ENCODE measurements at places on chromosomes 16 and 17.
A peak's percentile ranks its signal among the peaks of the same experiment; 100 is the strongest.

DNA sequence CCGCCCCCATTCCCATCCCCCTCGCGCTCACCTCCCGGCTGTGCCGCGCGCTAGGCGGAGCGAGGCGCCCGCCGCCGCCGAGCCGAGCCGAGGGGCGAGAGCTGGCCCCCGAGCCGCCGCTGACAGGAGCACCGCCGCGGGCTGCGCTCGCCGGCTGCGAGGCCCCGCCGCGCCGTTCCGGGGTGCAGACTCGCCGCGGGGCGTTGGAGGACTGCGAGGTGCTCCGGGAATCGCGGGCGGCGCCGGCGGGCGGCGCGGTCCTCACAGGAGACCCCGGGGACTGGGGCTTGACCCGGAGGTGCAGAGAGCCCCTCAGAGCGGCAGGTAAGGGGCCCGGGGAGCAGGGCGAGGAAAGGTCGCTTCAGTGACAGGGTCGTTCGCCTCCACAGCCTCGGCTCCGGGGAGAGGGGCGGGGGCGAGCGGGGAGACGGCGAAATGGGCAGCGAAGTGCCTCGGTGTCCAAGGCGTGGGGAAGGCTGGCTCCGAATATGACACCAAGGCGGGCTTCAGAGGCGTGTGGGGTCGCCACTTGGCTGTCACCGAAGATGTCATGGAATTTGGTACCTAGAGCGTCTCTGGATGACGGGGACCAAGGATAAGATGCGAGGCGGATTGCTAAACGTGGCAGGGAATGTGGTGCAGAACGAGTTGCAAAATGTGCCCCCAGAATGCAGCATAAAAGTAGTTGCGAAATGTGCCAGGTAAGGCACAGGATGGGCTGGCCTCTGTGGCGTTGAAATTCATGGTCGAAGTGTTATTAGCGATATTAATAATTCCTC lies 580 bp downstream of the TANC2 start:
- peak; percentile 5 for DNase-seq

DNA sequence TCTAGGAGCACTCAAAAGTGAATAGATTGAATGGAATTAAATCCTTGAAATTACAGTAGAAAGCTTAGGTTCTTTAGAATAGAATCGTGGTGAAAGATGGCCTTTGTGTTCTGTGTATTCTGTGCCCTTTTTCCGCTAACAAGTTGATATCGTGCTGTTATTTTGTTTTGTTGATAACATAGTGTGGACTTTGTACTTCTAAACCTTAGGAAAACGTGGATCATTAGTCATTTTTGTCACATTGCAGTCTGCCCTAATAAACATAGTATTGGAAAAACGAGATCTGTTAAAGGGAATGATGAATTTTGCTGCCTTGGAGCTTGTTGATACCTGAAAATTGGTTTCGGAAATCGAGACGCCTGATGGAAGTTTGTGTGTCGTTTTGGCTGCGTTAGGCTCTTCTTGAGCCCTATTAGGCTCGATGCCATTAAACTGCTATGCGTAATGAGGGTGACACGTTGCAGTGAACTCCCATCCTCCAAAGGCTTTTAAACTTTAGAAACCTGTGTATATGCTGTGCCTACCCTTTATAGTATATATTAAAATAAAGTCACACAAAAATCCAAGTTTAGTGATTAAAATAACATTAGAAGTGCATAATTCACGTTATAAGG lies 145.7 kb downstream of the PRKCA start:
- DNase-seq, result no peak

DNA sequence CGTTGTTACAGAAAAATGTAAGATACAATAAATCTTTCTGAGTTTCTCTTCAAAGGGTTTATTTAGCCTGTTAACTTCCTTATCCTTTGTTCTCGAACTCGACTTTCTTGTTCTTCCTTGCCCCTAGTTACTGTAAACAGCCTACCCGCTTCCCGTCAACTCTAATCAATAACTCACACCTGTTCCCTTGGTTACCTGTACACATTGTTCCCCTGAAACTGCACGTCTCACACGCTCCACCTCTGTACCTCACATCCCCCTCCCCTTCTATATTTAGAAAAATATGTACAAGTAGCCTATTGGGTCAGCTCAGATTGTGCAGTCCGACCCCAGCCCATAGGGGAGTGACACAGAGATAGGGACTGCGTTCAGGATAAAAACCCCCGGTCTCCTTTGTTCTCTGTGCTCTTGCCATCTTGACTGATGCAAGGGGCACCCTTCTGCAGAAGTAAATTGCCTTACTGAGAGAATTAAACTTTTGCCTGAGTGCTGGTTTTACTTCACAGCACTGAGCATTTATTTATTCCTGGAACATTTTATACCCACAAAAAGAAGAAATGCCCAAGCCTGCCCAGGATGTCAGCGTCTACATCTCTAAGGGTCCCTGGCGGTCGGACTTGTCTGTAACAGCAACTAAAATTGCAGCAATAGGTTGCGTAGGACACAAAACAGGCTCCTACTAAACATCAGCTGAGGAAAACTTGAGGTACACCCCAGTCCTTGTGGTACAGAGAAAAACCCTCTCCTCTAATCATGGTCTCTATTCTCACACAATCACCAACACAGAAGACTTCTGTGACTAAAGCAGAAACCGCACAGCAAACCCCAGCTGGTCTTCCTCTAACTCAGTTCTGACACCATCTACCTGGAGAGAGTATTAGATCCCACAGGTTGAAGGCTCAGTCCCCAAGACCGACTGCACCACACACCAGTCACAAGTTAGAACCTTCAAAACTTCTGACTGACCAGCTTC lies 11.3 kb downstream of the WDR45B start:
- no peak for DNase-seq

GRCh38 chr16:48014349-48015135 lies 141.3 kb downstream of the ABCC12 start:
- no peak for DNase-seq

GRCh38 chr17:76000755-76001521 lies at the start of gene CDK3:
TSS of gene CDK3 (plus strand) at chr17:76000855. CDS start at chr17:76001426, 571 bp downstream.
- DNase-seq, result no peak

DNA sequence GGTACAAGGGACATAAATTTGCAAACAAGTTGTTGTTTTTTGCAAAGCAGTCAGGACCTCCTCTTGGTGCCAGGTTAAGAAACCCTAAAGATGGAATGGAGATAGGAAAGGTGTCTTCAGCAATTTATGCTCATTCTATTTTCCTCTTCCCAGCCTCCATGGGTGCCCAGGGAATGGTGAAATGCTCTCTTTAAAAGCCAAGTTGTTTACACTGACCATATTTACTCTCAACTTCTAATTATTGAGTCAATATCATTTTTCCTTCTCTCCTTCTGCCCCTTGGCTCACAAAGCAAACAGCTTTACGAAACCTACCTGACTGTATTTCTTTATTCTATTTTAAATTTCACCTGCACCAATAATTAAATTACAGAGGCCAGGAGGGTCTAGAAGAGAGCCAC lies 138.5 kb upstream of the IRX3 start:
- DNase-seq, result no peak

GRCh38 chr16:80463326-80463725 lies 77.5 kb upstream of the DYNLRB2 start:
- no peak for DNase-seq

DNA sequence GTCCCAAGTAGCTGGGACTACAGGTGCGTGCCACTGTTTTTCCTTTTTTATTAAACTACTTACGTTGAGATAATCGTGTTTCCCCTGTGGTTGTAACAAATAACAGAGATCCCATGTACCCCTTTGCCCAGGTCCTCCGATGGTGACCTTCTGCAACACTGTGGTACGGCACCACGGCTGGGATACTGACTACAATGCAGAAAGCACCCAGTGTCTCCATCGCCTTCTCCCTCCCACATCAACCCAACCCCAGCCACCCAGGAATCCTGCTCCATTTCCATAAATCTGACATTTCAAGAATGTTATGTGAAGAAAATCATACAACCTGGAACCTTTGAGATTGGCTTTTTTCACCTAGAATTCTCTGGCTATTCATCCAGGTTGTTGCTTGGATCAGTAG lies 22.1 kb downstream of the MPRIP start:
- DNase-seq, result no peak

Data from activated T-helper 1 cell treated with anti-CD3 and anti-CD28 coated beads, Interleukin-2, amount 50 U/mL, for 16 hours (primary cell).